Fibroblast of upper back skin (primary cell): ENCODE measurements at places on chromosomes 3 and 15.

- DNase-seq = no peak
Observed at GRCh38 chr3:144127700-144128099, 156.1 kb downstream of the DIPK2A start.

DNA sequence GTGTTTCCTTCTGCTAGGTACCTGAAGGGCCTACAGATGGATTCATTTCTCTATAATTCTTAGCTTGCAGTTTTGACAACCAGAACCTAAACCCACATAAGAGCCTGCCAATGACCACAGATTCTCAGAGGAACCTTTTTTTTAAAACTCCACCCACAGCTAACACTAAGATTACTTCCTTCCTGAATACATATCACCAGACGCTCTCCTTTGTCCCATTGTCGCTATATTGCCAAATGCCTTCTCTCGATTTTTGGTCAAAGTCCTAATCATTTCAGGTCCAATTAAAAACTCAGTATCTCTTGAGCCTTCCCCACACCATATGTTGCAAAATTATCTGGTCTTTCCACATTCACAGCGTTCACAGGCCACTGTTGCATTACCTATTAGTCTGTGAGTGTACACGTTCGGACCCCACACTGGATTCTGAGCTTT, 12.4 kb downstream of the ZNF710 start:
- DNase-seq = no peak

GRCh38 chr15:89399238-89400115, 64.9 kb upstream of the POLG start:
- DNase-seq = no peak

DNA sequence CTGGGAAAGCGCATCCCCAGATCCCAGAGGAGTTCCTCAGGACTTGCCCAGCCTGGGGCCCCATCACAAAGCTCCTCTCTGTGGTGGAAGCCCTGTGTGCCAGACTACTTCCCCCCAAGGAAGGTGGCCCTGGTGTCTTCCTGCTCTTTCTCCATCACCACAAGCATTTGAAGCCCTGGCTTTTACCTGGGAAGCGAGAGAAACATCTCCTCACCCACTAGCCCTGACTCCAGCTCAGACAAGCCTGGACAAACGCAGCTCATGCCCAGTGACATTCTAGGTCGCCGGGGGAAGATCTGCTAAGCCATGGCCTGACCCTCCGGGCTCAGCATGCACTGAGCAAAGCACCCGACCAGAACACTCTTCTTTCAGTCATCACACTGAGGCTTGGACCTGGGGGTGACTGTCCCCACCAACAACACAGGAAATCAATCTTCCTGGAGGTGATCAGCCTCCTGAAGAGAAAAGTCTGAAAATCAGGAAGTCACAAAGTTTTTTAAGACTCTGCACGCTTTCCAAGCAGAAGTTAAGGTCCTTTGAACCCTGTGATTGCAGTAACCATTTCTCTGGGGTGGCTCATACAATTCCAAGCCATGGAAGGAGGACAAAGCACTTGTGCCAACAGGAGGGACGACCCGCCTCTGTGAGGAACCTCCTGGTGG, 40.8 kb downstream of the KLHL25 start:
- DNase-seq = no peak

GRCh38 chr15:58419803-58420524, 11.8 kb upstream of the LIPC start:
- no peak for DNase-seq

GRCh38 chr3:42844412-42844713, 31.3 kb downstream of the CYP8B1 start:
- DNase-seq = no peak

DNA sequence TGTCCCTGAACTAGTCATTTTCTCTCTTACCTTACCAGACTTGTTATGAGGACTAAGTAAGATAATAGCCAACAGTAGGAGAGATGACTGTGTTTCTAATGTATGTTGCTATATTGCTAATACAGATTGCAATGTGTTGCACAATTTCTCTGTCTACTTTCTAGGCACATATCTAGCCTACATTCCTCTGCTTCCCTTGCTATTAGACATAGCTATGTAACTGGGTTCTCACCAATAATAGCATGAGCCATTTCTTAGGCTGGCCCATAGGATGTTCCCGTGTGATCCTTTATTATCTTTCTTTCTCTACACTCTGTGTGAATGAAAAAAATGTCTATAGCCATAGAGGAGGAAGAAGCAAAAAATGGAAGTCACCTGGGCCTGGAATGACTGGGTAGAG, 6.8 kb upstream of the LRRN1 start:
- DNase-seq = no peak

- no peak for DNase-seq
Observed at GRCh38 chr3:195095035-195095703, 175.8 kb downstream of the XXYLT1 start.

DNA sequence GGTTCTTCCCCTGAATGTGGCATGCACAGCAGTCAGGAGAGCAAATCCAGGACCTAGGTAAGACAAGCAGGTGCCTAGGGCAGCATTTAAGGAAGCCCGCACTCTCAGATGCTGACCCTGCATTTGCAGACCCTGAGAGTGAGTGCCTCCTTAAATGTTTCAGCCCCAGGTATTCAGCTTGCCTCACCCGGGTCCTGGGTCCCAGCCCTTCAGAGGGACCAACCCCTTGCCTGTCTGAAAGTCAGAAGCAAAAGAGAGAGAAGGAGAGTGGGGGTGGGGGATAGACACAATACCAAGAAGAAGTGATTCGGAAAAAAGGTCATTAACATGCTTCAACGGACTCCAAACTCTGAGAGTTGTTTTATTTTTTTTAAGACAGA, 75.0 kb downstream of the MEGF11 start:
- no peak for DNase-seq

DNA sequence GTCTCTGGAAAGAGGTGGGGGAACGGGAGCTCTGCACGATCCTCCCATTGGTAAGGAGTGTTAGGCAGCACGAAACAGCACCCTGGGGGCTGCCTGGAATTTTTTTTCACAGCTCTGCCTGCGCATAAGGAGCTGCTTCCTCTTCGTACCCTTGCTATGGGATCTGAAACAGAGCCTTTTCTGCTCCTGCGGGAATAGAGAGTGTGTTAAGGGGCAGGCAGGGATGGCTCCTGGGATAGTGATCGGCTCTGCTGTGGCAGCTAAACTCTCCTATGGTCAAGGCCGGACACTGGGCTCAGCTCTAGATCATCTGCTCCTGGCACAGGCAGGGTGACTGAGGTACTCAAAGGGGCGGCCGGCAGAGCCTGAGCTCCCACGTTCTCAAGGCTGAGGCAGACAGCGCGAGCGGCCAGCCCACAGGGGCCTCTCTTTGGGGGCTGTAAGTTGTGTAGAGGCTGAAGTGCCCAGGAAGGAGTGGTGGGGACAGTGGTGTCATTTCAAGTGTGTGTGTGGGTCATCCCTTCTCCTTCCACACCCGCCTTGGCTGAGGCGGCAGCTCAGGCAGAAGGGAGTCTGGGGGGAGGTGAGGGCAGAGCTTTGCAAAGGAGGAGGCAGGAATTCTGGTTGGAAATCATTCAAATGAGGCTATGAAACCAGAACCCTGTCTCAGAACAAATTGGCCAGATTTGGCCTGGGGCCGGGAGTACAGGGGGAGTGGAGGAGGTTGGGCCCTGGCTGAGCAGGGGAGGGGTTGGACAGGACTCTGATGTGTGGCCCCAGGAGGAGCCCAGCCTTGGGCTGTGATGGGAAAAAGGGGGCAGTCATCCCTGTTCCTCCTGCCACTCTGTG, 31.0 kb downstream of the EPHB3 start:
- peak; percentile 91 for DNase-seq

DNA sequence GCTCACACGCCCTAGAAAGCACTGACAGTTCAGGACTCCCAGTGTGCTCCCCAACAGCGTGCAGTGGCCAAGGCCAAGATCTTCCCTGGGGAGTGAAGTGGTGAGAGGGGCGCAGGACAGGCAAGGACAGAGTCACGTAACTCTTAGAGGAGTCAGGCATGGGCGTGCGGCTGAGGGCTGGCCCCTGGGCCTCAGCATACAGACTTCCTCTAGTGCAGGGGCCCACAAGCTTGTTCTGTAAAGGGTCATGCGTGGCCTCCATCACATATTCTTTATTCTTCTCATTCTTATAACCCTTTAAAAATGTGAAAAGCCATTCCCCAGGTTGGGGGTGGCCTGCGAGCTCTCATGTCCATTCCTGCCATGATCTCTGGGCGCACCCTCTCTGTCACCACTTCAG, 25.2 kb downstream of the TMEM43 start:
- DNase-seq = no peak

- DNase-seq = no peak
Observed at GRCh38 chr3:46930945-46931403, 45.6 kb downstream of the CCDC12 start.

GRCh38 chr3:31345581-31345980, 187.1 kb upstream of the STT3B start:
- no peak for DNase-seq

DNA sequence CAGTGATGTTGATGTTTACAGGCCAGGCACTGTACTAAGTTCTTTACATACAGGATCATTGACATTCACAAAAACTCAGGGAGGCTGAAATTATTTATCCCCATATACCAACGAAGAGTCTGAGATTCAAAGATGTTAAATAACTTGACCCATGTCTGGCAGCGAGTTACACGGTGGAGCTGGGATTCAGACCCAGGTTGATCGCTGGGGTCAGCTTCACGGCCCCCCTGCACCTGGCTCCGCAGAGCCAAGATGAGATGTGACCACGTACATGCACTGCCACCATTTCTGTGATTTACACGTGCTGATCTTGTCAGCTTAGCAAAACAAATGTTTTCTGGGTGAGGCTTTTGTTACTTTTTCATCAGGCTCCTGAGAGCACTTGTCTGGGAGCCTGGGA, 109.8 kb downstream of the EEFSEC start:
- DNase-seq = no peak

DNA sequence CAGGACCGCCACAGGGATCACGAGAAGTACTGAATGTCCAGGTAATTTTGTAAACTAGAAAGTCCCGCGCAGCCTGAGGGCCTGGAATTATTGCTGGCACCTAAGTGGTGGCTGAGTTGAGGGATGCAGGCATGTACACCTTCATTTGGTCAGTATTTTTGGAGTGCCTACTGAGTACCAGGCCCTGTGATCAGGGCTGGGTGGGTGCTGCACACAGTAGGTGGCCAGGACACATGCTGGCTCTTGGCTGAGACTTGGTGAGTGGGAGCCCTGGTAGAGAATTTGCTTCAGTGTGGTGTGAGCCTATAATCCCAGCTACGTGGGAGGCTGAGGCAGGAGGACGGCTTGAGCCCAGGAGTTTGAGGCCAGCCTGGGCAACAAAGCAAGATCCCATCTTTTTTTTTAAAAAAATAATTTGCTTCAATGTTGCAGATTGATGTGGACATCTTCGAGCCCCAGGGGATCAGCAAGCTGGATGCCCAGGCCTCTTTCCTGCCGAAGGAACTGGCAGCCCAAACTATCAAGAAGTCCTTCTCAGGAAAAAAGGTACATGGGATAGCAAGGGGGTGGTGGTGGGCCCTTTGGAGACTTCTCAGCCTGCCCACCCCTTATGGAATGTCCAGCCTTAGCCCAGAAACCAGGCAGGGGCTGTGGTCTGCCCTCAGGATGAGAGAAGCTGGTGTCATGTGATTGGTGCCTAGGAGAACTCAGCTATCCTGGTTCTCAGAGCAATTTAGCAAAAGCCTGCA, 2.6 kb downstream of the ITIH1 start:
- DNase-seq = no peak

GRCh38 chr15:40075298-40076044, 33.2 kb downstream of the BMF start:
- no peak for DNase-seq

DNA sequence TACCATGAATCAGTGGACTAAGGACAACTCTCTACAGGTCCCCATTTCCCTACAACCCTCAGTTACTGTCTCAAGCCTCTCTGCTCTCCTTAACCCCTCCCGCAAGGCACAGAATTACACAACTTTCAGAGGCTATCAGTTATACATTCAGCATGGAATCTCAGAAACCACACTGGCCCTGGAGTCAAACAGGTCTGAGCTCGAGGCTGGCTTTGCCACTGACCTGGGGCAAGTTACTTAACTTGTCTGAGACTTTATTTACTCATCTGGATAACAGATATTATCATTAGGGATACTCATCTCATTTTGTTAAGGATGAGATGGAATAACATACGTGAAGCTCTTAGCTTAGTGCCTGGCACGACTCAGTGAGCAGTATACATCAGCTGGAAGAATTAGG, 95.2 kb downstream of the WDR76 start:
- peak; percentile 37 for DNase-seq

- no peak for DNase-seq
Observed at GRCh38 chr3:122099255-122099654, 44.1 kb downstream of the CD86 start.

DNA sequence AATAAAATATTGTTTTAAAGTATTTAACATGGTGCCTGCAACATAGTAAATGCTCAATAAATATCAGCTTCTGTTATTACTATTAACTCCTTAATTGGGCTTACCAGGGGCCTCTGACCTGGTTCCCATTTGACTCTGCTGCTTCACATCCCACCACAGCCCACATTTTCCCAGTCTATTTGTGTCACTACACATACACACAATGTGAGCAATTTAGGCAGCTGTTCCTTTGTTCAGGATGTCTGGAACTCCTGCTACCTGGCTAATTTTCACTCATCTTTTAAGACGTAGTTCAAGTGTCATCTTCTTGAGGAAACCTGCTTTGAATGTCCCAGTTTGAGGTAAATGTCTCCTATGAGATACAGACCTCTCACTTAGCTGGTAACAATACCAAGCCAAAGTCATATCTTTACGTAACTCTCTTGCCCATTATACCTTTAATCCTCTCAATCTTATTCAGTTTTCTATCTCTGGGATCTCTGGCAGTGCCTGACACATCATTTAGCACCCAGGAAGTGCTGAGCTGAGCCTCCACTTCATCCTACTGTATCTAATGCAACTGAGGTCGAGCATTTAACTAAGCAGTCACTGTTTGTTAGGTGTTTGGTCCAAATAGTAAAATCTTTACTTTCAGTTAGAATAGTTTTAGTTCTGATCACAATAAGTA, 4.4 kb downstream of the TGFBR2 start:
- DNase-seq = no peak

- DNase-seq = no peak
Observed at GRCh38 chr3:5005367-5005766, 26.1 kb downstream of the BHLHE40 start.

- no peak for DNase-seq
Observed at GRCh38 chr3:140216249-140216648, 281.3 kb downstream of the CLSTN2 start.

GRCh38 chr3:148494451-148494850, 203.3 kb upstream of the AGTR1 start:
- no peak for DNase-seq

DNA sequence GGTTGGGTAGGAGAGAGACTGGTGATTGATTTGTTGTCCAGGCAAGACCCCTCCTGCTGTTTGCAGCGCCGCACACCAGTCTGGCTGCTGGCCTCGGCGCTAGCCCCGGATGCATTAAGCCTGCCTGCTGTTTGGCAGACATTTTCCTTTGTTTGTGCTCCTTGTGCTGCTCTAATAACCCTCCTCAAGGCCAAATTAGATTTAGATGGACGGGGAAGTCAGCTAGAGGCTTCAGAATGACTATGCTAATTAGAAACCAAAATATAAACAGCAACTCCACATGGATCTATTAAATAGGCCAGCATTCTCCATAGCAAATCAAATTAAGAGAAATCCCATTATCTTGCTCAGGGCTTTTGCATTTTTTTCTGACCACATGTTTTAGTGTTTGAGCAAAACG, 445.2 kb downstream of the SQOR start:
- DNase-seq = peak; percentile 5
